ENCODE measurements at places on chromosomes 2 and 18.

DNA sequence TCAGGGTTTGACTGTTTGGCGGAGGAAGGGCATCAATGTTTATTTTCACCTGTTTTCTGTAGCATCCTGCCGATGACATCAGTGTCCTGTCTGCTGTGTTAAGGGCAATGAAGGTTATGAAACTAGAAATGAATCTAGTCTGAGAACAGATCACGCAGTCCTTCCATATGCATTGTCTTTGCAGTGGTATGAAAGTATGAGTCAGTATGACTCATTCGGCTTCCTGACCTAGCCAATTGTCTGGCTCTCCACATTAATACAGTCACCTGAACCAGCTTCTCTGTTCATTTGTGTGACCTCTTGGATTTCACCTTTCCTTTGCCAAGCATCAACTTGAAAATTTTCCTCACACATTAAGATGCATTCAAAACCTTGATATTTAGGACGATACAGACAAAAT lies 353.8 kb downstream of the RND3 start:
- DNase-seq, result peak; percentile 95

GRCh38 chr2:43880471-43880870 lies 41.7 kb downstream of the ABCG8 start:
- no peak for DNase-seq

DNA sequence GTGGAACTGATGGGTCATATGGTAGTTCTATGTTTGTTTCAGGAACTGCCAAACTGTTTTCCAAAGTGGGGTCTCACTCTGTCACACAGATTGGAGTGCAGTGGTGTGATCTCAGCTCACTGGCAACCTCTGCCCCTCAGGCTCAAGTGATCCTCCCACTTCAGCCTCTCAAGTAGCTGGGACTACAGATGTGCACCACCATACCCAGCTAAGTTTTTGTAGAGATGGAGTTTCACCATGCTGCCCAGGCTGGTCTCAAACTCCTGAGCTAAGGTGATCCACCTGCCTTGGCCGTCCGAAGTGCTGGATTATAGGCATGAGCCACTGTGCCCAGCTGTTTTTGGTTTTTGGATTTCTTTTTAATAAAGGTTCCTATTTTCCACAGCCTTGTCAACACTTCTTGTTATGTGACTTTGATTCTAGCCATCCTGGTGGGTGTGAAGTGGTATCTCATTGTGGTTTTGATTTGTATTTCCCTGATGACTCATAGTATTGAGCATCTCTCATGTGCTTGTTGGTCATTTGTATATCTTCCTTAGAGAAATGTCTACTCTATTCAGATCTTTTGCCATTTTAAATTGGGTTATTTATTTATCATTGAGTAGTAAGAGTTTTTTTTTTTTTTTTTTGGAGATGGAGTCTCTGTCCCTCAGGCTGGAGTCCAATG lies 22.8 kb downstream of the NPC1 start:
- DNase-seq, result peak; percentile 64

DNA sequence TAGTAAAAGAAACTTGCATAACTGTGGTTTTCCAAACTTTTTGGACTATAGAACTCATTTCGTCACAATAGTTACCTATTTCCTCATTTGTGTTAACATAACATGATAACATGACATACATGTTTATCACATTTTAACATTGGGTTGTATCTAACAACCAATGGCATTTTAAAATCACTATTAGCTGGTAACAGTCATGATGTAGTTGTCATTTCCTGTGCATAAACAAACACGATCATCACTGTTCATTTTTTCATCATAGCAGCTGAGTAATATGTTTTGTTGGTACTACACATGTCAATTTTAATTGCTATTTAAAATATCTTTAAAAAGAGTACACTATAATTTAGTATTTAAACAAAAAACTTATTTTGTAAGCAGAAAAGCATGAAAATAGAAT lies 402.4 kb downstream of the SATB2 start:
- peak; percentile 26 for DNase-seq

DNA sequence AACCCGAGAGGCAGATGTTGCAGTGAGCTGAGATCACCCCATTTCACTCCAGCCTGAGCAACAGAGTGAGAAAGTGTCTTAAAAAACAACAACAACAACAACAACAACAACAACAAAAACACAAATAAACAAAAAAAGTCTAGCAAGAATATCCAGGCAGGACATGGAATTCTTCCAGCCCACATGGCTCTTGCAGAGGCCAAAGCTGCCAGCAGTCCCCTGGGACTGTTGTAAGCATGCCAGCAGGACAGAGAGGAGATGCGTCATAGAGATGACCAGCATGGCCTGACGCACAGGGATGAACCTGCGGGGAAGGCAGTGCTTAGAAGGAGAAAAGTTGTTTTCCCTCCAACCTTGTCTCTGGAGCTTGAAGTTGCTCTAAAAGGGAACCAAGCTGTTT lies 182.3 kb upstream of the PGAP1 start:
- peak; percentile 95 for DNase-seq

DNA sequence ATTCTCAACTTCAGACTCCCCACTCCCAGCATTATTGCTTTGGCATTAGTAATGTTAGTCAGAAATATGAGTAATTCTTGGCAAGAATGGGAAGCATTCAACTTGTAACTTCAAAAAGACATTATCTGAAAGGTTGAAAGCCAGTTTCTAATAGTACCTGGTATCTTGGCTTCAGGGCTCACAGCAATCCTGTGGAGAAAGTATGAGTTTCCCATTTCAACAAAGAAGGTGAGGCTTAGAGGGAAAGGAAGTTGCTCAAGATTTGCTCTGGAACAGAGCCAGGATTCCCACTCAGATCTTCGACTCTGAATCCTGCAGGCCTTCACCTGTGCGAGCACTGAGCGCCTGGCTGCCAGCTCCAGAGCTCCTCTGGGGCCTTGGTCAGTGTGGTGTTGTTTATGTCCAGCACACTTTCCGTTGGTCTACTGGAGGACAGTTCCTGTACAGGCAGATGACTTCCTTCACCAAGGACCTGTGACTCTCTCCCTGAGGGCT lies 136.1 kb downstream of the MCFD2 start:
- peak; percentile 67 for DNase-seq

- DNase-seq, result no peak
Observed at GRCh38 chr2:15797231-15797938, 143.0 kb upstream of the MYCN start.

DNA sequence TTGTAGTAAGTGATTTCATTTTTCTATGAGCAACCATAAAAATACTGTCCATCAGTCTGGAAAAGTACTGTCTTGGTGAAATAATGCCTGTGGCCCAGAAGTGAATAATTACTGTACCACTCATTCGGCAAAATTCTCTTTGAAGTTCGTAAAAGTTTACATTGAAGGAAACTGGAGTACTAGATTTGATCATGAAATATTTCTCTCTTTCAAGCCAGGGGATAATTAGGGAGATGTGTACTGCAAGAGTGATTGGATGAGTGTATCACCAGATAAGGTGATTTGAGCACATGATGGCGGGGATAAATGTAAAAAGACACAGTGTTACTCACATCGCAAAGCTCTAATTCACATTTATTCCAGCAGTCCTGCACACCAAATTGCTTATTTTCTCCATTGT lies 883.2 kb upstream of the PIK3C3 start:
- DNase-seq, result no peak

GRCh38 chr18:22203035-22203434 lies 33.6 kb downstream of the GATA6 start:
- DNase-seq, result no peak

GRCh38 chr18:706405-706804 lies 6.0 kb downstream of the ENOSF1 start:
- no peak for DNase-seq

DNA sequence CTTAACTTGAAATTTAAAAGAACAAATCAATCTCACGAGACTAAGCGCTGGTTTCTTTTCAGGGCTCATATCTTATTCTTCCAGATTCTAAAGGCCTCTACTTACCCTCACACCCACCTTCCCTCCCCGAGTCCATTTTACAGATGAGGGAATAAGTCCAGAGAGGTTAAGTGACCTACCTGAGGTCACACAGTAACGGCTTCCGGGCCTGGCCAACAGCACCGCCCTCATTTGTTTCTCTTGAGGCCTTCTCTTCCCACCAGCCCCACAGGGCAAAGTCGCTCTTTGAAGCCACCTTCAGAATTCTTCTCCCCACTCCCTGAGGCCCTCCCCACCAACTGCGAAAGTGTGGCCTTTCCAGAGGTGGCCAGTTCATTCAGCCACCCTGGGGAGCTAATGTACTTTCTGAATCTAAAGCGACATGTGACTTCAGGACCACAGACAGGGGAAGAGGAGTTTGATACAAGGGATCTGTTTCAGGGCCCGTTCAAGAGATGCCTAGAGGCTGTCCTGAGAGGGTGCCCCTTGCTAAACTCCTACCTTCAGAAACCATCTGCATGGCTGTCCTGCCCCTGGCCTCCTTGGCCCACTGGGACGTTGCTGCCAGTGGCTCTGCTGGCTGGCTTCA lies 275.3 kb downstream of the HAUS1 start:
- no peak for DNase-seq

- no peak for DNase-seq
Observed at GRCh38 chr2:105904938-105905337, 160.2 kb downstream of the NCK2 start.

- DNase-seq, result no peak
Observed at GRCh38 chr2:132789066-132789465, 119.1 kb upstream of the LYPD1 start.

- DNase-seq, result no peak
Observed at GRCh38 chr2:195683174-195683573, 26.1 kb downstream of the SLC39A10 start.

- peak; percentile 83 for DNase-seq
Observed at GRCh38 chr2:238786792-238787490, 60.9 kb upstream of the TWIST2 start.

- no peak for DNase-seq
Observed at GRCh38 chr2:199987586-199987985, 32.2 kb downstream of the MAIP1 start.

DNA sequence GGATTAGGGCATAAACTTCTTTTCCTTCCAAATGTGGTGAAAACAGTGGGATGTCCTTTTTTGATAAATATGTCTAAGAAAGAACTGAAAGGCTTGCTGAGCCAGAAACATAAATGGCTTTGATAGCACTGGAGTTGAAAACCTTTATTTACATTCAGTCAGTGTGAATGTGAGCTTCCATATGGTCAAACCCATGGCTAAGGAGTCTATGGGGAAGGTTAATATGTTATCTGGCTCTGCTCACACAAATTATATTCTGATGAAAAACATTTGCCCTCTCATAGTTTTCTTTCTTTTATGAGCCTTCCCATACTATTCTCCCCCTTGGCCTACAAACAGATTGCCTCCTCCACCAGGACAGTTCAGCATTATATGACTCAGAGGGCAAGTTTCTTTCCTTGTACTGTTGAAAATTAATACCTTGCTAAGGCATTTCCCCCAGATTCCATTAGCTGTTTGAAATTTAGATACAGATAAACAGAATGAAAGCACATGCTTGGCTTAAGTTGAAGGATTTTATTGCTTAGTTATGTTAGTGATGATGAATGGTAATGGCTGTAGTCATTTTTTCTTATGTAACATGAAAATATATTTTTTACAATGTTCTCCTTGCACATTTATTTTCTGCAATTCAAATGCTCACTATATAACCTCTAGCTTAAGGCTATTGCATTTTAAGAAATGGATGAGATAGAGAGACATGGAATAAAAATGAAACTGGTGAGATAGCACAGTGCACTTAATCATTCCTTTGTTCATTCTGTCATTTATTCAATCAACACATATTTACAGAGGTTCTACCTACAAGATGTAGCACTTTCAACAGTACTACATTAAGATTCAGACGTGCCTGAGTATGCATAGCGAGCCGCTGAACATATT lies 544.1 kb downstream of the LRRTM4 start:
- no peak for DNase-seq

DNA sequence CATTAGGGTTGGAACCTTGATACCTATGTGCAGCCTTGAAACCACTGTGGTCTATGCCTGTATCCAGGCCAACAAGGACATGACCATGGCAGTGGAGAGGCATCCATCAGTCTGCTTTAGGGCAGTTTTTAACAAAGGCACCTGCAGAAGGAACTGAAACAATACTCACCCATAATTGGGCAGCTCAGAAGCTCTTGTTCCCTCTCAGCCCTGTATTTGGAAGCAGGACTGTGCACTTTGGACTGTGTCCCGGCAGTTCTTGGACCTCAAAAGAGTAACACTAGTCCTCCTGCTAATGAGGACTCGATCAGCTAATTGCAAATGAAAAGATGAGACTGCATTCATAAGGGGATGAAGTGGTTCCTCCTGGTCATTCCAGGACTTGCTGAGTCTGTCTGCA lies 500.2 kb upstream of the TNP1 start:
- DNase-seq, result no peak

GRCh38 chr2:133303150-133303549 lies 265.1 kb downstream of the NCKAP5 start:
- DNase-seq, result peak; percentile 56

- no peak for DNase-seq
Observed at GRCh38 chr2:215839816-215840215, 173.5 kb downstream of the MREG start.

DNA sequence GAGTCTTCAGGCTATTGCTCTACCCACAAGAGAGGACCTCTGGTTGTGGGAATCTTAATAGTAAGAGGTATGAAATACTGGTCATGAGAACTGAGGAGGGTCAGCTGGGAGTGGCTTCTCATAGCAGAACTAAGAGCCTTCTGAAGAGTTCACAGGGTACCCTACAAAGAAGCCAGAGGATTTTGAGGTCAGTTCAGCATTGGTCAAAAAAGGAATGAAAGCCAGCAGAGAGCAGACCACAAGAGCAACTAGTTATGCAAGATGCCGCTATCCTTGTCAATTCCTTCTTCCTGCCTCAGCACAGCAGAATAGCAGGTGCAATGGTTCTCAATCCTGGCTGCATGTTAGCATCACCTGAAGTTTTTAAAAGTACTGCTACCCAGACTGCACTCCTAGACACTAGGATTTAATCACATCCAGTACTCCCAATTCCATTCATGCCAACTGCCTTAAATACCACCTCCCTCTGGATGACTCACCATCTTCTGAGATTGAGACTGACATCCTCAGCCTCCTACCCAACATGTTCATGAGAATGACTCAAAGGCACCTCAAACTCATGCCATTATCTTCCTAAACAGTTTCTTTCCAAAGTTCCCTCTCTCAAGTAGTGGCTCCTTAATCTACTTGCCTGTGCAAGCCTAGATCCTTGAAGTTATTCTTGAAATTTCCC lies 81.0 kb upstream of the RBMS1 start:
- DNase-seq, result peak; percentile 93

- DNase-seq, result no peak
Observed at GRCh38 chr2:169739351-169739750, 5.7 kb downstream of the KLHL23 start.

- peak; percentile 68 for DNase-seq
Observed at GRCh38 chr18:59459369-59460071, 100.5 kb upstream of the LMAN1 start.

DNA sequence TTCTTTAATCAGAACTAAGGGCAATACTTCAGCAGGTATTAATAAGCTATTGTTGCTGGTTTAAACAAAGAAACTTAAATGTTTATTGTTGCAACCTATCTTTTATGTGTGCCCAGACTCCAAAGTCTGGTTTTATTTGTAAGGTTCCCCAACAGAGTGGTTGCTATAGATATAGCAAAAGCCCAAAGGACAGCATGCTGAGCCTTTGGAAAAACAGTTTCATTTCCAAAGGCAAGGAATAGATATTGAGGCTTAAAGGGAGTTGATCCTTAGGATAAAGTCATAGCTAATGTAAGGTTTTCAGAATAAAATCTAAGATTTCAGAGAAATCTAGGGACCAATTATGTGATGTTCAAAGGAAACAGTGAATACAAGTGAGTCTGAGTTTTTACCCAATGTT lies 413.2 kb upstream of the SLC14A2 start:
- no peak for DNase-seq

All from GM23248 (cell line).